ENCODE measurements at places on chromosomes 5 and 9. TPM values are rescaled to one million over a fixed set of nuclear protein-coding genes. Genes with fewer than 3 reads are reported as not detected.

Gene SYNPO
- 6.1 TPM for total RNA-seq

Gene CATSPER3
- 0.11 TPM for total RNA-seq

Gene DAPK1
- total RNA-seq = 1.9 TPM

Gene PDGFRB
- 205 TPM for total RNA-seq

Gene ECSCR
- total RNA-seq = not detected

Gene SELENOP
- total RNA-seq = 1.5 TPM

Gene ZNF454
- total RNA-seq = 1.9 TPM

Gene NR5A1
- not detected for total RNA-seq

Gene C9orf152
- total RNA-seq = not detected

Gene SCGB3A1
- total RNA-seq = not detected

Gene PAXX
- 52.2 TPM for total RNA-seq

Gene ARL14EPL
- not detected for total RNA-seq

Gene PCDHB10
- 1.3 TPM for total RNA-seq

Gene SPATA31D4
- not detected for total RNA-seq

Gene GRAMD2B
- 90.4 TPM for total RNA-seq

Gene TRIM36
- total RNA-seq = 0.13 TPM

Gene PCDHGA5
- 0.86 TPM for total RNA-seq

Gene ACOT12
- not detected for total RNA-seq

Gene SPINK4
- not detected for total RNA-seq

Gene CRB2
- total RNA-seq = not detected

Gene RLN2
- total RNA-seq = not detected

Gene SH3RF2
- total RNA-seq = not detected

Gene CCL19
- not detected for total RNA-seq

Gene HAVCR2
- not detected for total RNA-seq

Gene ZNF462
- 5.0 TPM for total RNA-seq

Gene SOHLH1
- not detected for total RNA-seq

Data from GM23248 (cell line).